ENCODE measurements at places on chromosomes 11 and 22.
A peak's percentile ranks its signal among the peaks of the same experiment; 100 is the strongest.

DNA sequence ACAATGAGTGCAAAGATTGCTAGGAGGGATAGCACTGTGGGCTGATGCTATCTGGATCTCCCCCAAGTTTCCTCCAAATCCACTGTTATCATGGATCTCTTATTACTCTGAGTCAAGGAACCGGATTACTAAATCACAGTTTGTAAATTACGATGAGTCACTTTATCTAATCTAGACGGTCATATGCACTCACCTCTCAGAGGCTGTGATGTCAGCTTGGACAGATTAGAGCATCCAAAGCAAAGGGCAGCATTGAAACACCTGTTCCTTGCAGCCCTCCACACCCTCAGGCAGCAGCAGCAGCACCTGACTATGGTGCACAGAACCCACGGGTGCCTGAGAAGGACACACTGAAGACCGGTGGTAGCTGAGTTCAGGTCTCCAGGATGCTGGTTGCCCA lies 14.0 kb upstream of the POU2AF1 start:
- DNase-seq = no peak

- DNase-seq = no peak
These were observed 31.2 kb downstream of the APOL1 start for GRCh38 chr22:36284171-36284571.

DNA sequence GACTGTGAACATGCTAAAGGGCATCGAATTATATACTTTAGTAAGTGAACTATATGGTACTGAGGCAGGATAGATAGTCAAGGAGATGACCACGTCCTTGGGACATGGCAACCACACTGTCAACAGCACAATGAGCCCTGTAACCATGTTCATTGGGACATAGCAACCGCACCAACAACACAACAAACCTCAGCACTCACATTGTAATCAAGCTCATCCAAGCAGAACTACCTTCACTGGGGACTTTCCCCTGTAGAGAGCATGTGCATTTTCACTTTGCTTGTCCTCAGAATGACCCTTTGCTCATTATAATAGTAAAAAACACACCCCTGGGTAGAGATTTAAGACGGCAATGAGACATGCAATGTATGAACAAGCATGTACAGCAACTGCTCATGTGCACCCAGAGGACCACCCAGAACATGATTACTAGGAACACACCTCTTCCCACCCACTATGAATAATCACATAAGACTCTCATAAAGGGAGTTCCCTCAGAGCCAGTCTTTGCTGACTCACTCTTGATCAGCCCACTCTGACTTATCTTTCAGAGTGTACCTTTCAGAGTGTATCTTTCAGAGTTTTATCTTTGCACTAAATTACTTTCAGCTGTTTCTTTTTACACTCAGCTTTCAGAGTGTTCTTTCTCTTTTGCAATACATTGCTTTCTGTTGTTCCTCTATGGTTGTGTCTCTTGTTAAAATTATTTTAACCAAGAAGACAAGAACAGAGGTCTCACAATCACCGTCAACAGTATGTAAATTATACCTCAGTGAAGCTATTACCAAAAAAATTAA lies 4.1 kb upstream of the PLAAT2 start:
- peak; percentile 88 for DNase-seq

DNA sequence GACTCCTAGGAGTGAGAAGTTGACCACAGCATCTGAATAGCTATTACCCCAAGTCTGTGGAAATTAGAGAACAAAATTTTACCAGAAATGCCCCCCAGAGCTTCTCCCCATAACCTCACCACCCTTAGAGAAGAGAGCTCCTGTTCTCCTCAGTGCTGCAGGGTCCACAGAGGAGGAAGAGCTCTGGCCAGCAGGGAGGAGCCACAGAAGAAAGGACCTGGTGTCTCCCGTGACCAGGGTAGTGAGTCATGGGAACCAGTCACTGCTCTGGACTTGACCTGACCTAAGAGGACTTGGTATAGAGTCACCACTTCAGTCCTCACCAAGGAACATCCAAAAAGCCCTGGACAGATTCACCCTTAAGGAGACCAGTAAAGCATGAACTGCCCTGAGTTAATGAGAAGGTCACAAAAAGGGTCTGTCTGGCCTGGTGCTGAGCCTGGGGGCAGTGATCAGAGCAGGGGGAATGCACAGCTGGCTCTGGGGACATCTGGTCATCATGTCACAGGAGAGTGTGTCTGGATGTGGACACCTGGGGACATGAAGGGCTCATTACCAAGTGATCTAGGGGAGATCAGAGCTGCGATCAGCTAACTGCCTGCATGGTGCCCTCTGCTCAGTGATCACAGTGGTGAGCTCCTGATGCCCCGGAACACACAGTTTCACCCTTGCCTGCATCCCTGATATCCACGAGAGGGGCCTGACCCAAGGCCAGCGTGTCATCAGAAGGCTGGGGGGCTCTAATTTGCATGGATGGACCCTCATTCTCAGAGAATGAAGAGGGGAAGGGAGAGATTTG lies 103.3 kb upstream of the TOP3B start:
- peak; percentile 89 for DNase-seq

- DNase-seq = no peak
These were observed 171.9 kb upstream of the MPPED2 start for GRCh38 chr11:30758012-30758411.

DNA sequence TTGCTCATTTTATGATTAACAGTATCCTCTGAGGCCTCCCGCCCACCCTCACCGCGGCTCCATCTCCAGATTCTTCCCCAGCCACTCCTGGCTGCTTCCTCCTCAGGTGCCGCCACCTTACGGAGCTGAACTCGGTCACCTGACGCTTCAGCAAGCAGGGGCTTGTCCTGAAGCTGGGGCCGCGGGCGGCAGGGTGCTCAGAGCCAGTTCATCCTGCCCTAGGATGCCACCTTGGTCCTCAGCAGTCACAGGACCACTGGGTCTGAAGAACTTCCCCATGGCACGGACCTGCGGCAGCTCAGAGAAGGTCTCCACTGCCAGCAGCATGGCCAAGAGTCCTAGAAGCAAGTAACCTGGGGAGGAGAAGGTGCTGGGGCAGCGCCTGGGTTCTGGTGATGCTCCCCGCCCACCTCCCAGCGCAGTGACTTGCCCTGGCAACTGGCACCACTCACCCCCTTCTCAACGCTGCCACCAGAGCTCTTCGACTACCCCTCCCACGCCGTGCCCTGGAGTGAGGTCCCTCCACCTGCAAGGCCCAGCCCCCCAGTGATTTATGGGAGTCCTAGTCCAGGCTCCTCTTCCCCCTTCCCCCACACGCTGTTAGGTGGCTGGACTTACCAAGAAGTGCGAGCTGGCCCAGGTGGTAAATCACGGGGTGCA lies 2.6 kb downstream of the KCNK7 start:
- DNase-seq = no peak

DNA sequence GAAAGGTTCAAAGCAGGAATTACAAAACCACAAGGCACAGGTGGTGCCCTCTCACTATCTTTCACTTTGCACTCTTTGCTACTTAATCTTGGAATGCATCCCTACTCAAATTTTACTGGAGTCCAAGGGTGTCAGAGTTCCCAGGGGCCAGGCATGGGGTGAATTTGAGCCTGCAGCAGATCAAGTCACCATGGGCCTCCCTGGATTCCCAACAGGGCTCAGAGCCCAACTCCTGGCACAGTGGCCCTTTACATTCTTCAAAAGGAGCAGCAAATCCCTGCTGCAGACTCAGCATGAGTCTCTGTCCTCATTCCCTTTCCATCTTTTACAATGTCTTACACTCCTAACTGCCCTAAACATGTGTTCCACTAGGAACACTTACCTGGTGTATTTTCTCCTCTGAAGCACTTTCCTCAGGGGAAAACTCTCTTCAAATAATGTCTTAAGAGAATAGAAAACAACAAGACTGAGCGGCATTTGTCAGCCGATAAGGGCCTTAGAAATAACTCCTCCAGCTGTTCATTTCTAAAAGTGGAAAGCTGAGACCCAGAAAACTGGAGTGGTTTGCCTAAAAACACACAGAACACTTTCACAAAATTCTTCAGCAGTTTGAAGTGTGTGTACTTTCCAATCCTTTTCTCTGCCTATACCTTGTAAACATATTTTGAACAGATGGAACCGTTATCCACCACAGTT lies 596.0 kb downstream of the INSC start:
- no peak for DNase-seq

GRCh38 chr11:22234743-22235142 lies 41.9 kb downstream of the ANO5 start:
- DNase-seq = no peak

- DNase-seq = no peak
These were observed 15.1 kb downstream of the ADM start for GRCh38 chr11:10319702-10320558.

DNA sequence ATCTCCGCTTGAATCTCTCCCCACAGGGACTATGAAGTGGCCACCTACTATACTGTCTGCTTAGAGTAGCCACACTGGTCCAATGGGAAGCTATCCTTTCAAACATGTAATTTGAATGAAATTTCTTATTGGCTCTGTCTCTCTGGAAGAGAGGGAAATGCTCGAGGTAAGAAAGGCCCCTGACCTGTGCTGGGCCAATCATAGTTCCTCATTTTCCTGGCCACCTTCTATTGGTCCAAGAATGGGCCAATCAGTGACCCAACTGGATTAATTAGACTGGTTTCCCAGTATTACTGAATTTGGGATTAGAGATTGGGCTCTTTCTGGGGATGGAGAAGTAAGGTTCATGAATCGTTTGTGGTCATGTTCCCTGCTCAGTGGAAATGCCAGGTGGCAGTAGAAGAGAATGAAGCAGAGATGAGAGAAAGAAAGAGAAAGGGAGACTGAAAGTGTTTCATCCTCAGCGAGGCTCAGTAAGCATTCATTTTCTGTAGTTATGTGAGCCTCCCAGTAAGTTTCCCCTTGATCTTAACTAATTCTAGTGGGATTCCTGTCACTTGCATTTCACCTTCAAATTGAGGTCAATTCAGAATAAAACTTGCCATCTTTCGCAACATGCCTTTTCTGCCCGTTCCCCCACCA lies 8.4 kb upstream of the MMP20 start:
- DNase-seq = no peak

DNA sequence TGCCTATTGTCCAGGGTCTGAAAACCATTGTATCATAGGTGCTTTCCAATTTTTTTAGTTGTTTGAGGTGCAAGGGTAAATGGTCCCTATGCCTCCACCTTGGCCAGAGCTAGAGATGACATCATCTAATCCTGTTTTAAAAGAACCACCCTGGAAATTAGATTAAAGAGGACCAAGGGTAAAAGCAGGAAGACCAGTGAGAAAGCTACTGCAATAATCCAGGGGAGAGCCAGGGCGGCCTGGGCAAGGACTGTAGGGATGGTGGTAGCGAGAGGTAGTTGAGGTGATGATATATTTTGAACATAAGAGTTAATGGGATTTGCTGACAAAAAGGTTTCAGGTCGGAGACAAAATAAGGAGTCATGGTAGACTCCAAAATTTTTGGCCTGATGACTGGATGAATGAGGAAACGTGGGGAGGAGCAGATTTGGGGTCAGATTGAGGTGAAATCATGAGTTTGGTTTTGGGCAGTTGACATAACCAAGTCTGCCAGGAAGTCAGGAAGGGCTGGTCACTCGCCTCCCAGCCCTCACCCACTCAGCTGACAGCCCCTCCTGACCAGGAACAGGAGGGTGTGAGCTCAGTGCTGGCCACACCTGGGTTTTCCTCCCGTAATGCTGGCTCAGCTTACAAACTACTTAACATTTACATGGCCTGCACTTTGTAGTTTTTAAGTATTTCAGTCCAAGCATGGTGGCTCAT lies 23.0 kb downstream of the SCN4B start:
- DNase-seq = peak; percentile 72

DNA sequence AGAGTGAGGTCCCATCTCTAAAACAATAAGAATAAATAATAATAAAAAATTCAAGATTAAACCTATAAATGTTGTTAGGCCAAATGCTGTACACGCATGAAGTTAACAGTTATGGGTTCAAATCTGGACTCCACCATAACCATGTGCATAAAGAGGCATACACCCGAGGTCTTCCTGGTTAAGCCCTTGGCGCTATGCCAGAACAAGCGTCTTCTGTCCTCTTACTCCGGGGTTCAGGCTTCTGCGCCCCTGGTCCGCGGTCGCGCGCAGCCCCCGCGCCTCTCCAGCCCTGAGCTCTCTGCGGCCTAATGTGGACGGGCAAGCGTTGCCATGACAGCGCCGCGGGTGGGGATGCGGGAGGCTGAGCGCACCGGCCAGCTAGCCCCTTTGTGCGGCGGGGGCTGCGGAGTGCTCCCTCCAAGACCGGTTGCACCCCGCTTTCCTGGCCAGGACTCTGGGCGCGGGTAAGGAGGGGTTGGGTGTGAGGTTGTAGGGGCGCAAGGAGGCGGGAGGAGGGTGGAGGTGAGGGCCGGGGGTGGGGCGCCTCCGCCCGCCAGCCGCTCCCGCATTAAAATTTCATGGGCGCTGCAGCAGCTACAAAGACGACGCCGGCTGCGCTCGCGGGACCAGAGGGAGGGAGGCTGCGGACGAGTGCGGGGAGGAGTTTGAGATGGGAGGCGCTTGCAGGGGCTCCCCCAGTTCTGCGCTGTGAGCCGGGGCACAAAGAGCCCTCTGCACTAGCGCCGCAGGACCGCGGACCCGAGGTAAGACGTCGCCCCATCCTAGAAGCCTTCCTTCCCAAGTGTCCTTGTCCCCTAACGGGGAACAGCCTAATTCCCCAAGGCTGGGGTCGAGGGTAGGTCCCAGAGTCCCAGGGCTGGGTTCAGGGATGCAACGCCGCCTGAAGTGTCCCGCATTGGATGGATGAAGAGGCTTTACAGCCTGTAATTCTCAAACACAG lies at the start of gene MIAT:
TSS of gene MIAT (plus strand) at position 698 of the 961 bp plus-strand sequence.
- DNase-seq = peak; percentile 37

- DNase-seq = no peak
These were observed 32.1 kb upstream of the SOX10 start for GRCh38 chr22:38016182-38017151.

- no peak for DNase-seq
These were observed 30.2 kb upstream of the PPFIA1 start for GRCh38 chr11:70240337-70240736.

DNA sequence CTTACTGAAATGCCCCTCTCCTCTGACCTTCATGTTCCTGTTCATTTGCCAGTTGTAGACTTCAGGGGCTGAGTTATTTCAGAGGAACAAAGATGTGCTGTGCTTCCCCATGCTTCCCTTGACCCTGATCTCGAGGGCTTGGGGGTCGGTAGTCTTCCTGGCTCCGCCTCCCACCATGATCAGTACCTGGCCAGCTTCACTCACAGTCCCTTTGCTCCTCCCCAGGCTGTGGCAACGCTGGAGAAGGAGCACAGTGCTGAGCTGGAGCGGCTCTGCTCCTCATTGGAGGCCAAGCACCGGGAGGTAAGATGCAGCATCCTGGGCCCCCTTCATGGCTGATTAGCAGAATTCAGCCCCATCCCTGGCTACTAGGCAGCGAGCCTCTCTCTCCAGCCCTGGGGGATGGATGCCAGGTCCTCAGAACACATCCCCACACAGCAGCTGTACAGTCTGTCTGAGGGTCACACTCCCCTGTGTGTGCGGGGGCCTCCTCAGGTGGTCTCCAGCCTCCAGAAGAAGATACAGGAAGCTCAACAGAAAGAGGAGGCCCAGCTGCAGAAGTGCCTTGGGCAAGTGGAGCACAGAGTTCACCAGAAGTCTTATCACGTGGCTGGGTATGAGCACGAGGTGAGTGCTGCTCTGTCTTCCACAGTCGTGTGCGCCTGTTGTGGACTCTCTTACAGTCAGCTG lies 64.5 kb downstream of the CEP164 start:
- DNase-seq = no peak
